Right renal cortex interstitium (tissue), 3 donors: ENCODE measurements at places on chromosomes 11 and 22. TPM values are rescaled to one million over a fixed set of nuclear protein-coding genes. Genes with fewer than 3 reads are reported as not detected.

TRIM66 gene
- 5.9 TPM for polyA plus RNA-seq

GGTLC2 gene
- not detected for polyA plus RNA-seq

ELMOD1 gene
- polyA plus RNA-seq, result 0.12 TPM

OR52E8 gene
- not detected for polyA plus RNA-seq

LRRC32 gene
- 65.2 TPM for polyA plus RNA-seq

GVQW3 gene
- 10.3 TPM for polyA plus RNA-seq

C11orf87 gene
- polyA plus RNA-seq, result 0.21 TPM

CARD10 gene
- polyA plus RNA-seq, result 16.2 TPM

HBB gene
- 152 TPM for polyA plus RNA-seq

OR51A4 gene
- not detected for polyA plus RNA-seq

DNA sequence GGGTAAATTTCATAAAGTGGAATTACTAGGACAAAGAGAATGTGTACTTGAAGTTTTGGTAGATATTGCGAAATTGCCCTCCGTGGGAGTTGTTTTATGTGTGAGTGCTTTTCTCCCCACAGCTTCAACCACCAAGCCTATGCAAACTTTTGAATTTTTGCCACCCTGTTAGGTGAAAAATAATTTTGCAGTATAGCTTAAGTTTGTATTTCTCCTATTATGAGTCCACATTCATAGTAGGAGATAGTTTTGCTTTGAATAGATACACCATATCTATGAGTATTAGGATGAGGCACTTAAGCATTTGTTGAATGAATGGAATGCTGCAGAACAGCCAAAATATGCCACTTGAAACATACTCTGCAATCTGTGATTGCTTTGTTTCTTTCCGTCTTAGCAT lies 43.6 kb downstream of the UVRAG start:
- no peak for DNase-seq

- no peak for DNase-seq
Observed at GRCh38 chr11:43830928-43831440, 49.6 kb upstream of the ALKBH3 start.

- DNase-seq, result peak; percentile 6
Observed at GRCh38 chr11:18757811-18758210, 31.8 kb upstream of the IGSF22 start.

DNA sequence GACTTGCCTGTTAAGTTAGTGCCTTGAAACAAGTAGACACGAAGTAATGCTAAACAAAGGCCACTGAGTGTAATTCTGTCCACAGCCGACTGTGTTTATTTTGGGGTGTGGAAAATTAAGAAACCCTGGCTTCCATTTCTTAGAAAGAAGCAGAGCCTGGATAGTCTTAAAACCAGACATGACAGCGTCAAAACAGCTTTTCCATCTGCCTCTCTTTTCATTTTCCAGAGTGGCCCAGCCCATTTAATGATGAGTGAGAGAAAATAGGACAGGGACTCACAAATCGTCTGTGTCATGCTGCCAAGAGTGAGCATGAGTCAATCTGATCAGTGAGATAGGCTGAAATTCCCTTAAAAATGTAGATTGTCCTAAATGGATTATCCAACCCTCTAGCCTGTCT lies 485.9 kb downstream of the JRKL start:
- no peak for DNase-seq

DNA sequence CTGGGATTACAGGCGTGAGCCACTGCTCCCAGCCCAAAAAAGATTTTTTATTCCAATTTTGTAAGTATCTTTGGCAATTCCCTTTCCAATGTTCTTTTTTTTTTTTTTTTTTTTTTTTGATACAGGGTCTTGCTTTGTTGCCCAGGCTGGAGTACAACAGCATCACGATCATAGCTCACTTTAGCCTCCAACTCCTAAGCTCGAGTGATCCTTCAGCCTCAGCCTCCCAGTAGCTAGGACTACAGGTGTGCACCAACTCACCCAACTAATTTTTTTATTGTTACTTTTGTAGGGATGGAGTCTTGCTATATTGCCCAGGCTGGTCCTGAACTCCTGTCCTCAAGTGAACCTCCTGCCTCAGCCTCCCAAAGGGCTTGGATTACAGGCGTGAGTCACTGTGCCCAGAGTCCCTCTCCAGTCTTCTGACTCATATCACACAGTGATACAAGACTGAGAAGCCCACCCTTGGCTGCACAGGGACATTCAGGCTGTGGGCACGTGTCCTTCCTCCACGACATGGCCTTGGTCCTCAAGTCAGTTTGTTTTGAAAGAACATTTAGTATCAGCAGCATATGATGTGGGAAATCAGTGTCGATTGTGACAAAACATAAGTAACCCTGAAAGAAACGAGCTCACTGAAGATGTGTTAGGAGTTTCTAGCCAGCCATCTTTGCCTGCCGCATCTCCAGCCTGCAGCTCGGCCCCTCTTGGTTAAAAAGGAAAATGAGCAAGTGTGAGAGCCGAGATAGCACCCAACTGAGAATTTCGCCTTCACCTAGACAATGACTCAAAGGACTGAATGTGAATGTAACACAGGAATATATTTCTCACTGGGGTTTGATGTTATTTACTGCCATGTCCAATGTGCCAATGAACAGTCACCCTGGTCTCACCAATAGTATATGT lies 175.5 kb downstream of the MN1 start:
- DNase-seq, result no peak

DNA sequence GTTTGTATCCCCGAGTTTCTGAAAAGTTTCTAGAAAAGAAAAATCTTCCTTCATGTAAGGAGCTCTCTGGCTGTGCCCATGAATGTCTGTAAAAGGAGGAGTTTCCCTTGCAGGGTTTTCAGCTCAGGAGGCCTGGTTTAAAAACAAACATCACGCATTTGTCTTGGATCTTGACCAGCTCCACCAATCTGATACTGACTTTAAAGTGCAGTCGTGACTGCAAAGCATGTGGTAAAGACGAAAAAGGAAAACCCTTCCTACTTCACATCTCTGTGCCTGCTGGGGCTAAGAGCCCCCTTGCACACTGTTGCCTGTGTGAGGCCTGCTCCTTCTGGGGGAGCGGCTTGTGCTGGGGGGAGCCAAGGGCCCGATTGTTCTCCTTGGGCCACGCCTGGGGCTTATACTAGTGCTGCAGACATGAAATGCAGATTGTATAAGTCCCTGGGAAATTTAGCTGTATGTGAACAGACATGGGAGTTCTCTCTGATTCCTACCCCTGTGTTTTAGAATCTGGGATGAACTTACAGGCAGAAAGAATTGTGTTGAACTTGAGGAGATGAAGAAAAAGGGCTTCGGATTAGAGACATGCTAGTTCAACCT lies 62.1 kb downstream of the ADAMTS15 start:
- DNase-seq, result no peak

DNA sequence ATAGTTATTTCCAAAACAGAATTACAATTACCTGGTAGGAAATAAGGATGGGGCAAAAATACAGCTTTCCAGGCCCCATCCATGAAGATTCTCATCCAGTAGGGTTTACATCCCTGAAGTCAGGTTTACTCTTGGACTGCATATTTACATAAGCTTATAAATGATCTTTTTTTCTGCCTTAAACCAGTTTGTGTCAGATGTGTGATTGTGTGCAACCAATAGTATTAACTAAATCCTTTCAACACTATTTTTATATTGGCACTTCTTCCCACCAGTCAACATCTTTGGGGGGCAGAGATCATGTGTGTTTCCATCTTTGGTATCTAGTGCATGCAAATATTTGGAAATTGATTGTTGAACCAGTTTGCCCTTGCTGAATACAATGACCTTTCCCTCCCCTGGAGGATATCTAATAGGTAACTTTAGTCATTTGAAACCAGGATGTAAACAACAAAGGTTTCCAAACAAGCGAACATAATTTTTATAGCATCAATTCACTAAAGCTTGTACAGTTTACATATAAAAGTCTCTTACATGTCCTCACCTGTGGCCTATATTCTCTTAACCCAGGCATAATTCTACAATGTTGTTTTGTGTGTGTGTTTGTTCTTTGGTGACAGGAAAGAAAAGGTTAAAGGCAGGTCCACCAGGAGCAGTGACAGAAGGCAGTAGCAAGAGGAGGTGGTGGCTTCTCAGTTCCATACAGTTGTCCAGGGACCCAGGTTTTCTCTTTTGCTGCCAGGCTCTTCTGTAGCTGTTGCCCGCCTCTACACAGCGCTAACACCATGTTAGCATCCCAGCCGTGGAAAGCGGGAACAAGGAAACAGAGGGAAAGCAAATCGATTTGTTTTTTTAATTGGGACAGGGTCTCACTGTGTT lies 1.7 kb upstream of the ME3 start:
- DNase-seq, result no peak

GRCh38 chr11:68942095-68942620 lies 38.5 kb downstream of the IGHMBP2 start:
- no peak for DNase-seq

DNA sequence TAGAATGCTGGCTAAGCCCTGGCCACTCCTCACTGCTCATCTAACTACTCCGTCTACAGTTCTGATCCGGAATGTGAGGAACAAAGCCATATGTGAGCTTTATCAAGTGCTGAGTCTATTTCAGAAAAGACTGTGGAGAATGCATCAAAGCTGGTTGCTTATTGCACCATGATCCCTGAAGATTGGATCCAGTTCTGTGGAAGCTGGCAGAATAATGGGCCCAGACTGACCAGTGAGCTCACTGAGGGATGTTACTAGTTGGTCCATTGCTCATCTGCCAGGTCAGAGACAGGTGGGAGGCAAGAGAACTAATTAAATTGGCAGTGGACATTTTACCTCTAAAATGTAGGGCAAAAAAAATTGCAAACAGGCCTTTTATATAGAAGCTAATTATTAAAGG lies 681.3 kb downstream of the NTM start:
- no peak for DNase-seq

- DNase-seq, result no peak
Observed at GRCh38 chr11:15775015-15775541, 581.3 kb downstream of the SOX6 start.

GRCh38 chr22:35369996-35370395 lies 10.9 kb upstream of the HMOX1 start:
- DNase-seq, result no peak

DNA sequence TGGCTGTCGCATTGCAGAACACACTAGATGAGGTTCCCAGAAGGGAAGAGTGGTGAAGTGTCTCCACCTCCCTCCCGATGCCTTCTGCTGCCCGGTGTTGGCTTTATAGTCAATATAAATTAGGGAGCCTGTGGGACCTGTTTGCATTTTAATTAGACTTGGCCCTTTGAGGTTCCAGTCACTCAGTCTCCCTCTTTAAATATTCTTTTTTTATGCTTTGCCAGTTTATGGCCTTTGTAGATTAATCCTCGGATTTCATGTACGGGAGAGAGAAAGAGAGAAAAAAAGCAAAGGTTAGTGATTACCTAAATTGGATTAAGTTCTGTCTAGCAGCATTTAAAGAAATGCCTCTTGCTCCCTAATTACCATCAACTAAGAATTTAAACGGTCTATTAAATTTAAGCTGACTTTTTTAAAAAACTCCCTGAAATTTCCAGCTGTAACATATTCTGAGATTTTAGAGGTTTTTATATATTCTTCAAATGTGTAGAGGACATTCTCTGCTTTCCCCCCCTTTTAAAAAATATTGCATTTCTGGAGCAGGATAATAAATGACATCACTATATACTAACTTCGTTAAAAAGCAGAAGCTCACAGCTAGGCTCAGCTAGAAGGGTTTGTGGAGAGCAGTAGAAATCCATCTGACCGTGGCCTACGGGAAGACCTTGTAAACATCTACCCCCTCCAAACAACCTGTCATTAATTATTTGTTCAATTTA lies 84.4 kb downstream of the PRR5L start:
- DNase-seq, result no peak

DNA sequence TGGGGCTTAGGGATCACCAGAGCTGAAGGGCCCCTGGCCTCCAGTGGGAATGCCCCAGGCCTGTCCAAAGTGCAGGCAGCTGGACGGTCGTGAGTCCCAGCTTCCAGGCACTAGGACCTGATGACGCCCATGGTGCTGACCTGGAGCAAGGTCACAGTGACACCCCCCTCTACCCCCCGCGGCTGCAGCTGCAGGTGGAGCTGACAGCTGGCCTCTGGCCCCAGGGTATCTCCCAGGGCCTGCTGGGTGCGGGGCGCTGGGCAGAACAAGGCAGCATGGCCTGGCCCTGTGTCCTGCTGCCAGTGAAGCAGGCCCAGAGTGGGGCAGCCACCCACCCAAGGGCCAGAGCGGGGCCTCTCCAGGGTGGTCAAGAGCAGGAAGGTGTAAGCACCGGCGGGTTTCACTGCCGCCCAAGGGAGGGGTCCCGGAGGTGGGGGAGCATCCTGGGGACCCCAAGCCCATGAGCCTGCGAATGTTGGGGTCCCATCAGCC lies 553 bp upstream of the TCIRG1 start:
- no peak for DNase-seq

DNA sequence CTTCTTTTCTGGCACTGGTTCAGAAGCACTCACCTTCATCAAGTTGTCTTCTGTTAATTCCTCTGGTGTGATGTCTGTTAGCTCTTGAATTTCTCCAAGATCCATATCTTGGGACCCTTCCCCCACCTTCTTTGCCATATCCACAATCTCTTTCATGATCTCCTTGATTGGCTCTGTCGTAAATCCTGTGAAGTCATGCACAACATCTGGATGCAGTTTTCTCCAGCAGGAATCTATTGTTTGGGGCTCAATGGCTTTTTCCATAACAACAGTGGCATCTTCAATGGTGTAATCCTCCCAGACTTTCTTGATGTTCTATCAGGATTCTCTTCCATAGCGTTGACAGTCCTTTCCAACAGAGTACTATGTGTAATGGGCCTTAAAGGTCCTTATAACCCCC lies 96.9 kb downstream of the CSTPP1 start:
- DNase-seq, result no peak

DNA sequence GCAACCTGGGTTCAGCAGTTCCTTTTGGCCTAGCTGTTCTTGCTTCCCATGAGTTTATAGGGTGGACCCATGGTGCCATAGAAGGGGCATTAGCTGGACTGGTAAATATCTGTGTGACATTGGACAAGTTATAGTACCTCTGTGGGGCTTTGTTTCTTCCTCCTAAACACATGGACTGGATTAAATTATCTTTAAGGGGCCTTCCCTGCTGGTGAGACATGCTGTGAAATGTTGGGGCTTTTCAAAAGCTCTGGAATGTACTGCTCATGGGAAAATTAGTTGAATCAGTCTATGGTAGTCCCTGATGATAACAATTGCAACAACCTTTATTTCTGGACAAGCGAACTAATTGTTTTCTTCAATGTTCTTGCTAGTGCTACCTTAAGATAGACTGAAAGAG lies 276.2 kb downstream of the BLID start:
- DNase-seq, result no peak

- DNase-seq, result no peak
Observed at GRCh38 chr11:130151196-130151595, 8.4 kb upstream of the ST14 start.

- DNase-seq, result no peak
Observed at GRCh38 chr11:113644605-113645004, 61.5 kb downstream of the TMPRSS5 start.
